SK-N-DZ (cell line): ENCODE measurements at places on chromosomes 16 and 17.
A peak's percentile ranks its signal among the peaks of the same experiment; 100 is the strongest.

DNA sequence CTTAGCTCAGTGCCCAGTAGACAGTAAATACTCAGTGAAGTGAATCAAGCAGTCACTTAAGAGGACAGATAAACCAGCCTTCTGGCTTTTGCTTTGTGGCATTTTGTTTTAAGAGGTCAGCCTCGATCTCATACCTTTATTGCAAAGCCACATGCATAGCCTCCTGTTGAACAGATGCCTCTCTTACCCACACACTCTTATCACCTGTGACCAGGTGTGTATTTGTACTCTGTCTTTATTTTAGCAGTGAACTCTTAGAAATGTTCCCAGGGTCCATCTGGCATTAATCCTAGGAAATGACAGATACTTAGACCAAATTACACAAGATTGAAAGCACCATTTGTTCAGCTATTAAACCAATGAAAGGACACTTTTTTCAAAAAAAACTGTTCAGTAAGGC lies 1426.5 kb downstream of the CDH11 start:
- no peak for DNase-seq

- no peak for DNase-seq
Observed at GRCh38 chr16:69064764-69065313, 40.6 kb upstream of the HAS3 start.

DNA sequence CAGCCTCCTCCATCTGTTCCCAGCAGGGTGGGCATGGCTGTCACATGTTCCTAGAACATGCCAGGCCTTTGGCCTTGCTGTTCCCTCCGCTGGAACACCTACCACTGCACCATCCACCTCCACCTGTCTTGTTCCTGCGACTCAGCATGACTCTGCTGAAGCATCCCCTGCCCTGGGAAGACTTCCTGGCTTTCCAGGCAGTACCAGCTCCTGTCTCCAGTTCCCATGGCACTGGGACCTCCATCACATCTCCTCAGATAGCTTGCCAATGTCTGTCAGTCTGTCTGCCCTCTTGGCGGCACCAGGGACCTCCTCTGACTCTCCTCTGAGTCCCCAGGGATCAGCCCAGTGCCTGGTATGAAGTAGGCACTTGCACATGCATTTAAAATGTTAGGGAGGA lies 15.7 kb downstream of the PDP2 start:
- no peak for DNase-seq

DNA sequence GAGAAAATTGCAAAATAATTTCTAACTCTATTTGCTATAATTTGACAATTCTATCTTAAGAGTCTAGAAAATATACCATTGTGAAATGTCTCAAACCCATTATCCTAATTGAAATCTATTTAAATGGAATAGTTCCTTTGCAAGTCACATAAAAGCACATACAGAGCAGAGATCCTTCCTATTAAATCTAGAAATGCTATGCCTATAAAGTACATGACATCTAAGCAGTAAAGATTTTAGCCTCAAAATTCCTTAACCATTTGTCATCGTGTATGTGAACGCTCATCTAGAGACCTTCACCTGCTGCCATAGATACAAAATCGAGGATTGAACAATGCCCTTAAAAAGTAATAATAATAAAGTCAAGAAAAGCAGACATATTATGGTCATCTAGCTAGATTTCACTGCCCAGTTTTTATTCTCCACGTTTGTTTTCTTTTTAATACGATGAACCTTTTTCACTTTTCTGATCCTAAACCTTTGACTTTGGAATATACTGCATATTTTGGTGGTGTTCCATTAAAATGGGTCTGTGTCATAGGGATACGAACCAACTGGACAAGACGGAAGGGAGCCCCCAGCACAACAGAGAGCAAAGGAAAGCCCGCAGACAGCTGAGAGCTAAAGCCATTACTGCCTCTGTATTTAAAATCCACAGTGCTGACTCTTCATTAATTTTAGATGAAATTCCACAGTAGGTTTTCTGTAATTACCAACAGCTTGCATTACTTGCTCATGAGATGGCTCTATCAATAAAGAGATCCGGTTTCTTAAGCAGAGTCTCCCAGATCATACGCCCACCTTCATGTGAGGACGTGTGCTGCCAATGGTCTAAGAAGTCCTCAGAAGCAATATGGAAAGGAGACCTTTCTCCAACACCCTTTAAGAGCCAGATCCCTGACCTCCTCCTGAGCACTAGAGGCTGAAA lies 17.6 kb downstream of the TEX2 start:
- no peak for DNase-seq

DNA sequence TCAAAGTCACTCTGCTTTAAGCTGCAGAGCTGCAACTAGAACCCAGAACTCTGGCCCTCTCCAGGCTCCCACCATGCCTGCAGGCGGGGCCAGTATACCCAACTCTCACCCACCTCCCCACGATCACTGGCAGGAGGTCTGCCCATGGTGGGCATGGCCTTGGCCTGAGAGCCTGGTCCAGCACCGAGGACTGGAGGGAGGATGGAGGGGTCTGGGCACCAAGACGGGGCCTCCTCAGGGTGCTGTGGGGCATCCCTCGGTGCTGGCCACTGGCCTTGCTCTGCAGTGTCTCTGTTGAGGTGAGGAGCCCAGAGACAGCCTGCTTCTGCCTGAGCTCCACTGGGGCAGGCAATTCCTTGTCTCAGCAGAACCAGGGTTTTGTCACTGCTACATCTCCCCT lies 1.5 kb upstream of the KRT16 start:
- DNase-seq: no peak

GRCh38 chr16:87271256-87271655 lies 45.9 kb downstream of the C16orf95 start:
- DNase-seq: no peak

DNA sequence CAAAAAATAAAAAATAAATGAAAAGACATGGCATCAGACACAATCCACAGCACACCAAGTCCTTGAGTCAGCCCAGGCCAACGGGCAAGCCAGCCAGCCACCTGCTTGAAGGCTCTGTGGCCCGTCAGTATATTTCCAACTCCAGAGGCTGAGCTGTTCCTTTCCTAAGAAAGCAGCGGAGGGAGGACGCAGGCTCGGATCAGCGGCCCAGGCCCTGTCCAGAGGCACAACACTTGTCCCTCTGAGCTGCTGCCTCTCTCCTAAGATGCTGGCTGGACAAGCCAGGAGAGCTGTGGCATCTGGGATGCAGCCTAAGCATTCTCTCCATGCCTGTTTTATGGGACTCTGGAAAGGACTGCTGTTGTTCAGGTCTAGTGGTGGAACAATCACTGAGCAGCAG lies 14.8 kb upstream of the NLRC3 start:
- no peak for DNase-seq

GRCh38 chr16:53643474-53643873 lies 60.2 kb downstream of the RPGRIP1L start:
- DNase-seq: no peak

DNA sequence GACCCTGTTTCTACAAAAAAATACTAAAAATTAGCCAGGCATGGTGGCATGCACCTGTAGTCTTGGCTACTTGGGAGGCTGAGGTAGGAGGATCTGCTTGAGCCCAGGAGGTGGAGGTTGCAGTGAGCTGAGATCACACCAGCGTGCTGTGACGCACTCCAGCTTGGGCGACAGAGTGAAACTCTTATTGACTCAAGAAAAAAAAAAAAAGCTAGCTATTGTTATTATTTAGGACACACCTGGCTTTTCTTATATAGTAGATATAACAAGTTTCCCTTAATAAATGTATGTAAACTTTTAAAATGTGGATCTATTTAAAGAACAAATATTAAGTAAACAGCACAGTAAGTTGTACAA lies 1.8 kb downstream of the RABEP2 start:
- DNase-seq: no peak

- DNase-seq: no peak
Observed at GRCh38 chr17:41975099-41976083, 8.8 kb downstream of the CNP start.

DNA sequence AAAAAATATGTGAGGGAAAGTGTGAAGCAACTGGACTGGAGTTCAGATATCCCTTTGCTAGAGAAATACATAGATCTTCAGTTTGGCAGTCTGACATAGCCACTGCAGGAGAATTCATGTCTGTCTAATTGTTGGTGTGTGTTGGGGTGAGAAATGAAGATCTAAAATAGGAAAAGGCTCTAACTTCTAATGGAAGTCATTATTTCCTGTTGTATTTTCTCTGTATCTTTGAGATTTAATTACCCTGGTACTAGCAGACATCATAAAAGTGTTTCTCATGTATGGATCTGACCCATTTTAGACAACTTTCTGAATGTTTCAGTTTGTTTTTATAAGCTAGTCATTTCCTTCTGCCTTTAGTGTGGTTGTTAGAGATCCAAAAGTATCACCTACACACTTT lies 128.3 kb downstream of the NLK start:
- no peak for DNase-seq

GRCh38 chr17:55668312-55668920 lies 54.2 kb downstream of the TMEM100 start:
- DNase-seq: no peak

DNA sequence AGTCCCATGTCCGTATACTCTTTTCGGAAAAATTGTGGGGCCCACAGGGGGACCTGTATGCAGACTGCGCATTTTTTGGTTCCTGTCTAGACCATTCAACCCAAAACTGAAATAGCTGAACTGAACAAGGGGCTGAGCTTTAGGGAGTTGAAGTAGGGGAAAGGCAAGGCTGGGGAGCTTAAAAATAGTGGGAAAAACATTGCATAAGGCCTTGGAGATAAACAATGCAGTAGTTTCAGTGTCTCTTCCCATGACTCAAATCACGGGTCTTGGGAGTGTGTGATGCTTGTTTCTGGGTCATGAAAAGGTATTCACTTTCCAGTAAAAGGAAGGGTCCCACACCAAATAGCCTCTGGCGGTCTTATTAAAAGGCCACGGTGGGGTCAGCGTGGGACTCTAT lies 402.8 kb upstream of the SALL1 start:
- no peak for DNase-seq

GRCh38 chr16:65749506-65749905 lies 617.0 kb upstream of the CDH5 start:
- DNase-seq: no peak

GRCh38 chr16:72853575-72854266 lies 194.2 kb downstream of the ZFHX3 start:
- DNase-seq: no peak

- no peak for DNase-seq
Observed at GRCh38 chr17:49439673-49440571, 25.2 kb upstream of the PHB1 start.

DNA sequence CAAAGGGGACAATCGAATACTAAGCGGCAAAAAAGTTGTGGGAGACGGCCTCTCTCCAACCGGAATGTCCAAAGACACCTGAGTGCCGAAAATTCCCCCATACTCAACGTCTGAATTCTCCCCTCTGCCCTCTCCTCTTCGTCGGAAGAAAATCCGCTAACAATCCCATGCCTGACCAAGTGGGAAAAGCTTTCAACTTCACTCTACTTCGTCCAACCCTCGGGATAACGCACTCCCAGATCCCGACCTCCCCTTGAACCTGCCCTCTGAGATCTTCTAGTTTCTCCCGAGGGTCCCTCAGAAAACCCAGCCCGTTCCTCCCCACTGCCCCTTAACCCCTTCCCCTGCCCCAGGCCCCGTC lies 961 bp downstream of the AMFR start:
- DNase-seq: peak; percentile 25

DNA sequence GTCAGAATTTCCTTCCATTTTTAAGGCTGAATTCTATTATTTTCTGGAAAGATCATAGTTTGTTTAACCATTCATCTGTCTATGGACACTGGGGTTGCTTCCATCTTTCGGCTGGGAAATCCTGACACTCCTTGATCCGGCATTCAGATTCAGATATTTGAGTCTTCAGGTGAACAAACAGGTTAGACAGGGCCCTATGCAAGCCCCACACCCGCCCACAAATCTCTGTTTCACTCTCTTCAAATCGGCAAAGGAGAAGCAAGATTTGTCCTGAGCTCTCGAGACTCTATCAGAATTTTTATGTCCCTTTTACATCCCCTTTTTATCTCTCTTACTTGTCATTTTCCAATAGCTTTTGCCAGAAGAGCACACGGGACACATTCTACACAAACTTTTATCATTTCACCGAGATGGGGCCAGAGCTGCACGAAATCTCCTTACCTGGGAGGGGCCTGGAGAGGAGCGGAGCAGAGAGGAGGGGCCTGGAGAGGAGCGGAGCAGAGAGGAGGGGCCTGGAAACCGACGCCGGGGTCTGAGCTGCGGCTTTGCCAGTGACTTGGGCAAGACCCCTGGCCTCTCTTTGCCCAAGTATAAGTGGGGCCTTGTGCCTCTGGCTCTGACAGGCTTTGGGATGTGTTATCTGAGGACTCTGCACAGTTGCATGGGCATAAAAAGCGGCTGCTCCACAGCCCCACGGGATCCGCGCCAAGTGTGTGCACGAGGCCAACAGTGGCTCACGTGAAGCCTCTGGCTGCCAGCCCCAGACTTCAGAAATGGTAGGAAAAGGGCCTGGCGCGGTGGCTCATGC lies 54.3 kb upstream of the RBFOX3 start:
- DNase-seq: no peak

GRCh38 chr16:12329246-12329995 lies 352.9 kb downstream of the SNX29 start:
- DNase-seq: no peak

DNA sequence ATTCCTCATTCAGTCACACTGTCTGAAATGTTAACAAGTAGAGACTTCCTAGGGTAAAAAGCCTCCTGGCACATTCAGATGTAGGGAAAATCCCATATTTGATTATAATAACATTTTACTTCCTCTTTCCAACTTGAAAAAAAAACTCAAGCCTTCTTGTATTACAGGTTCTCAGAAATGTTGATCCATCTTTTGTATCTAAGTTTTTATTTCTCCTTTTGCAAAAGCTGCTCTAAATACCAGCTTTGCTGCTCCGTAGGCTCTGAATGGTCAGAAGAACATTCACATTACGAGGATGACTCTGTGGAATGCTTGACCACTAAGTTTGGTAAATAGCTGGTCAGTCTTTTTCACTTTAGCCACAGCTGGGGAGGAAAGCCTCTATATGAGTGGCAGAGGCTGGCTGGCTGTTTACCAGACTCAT lies 13.2 kb upstream of the HEATR6 start:
- DNase-seq: no peak

DNA sequence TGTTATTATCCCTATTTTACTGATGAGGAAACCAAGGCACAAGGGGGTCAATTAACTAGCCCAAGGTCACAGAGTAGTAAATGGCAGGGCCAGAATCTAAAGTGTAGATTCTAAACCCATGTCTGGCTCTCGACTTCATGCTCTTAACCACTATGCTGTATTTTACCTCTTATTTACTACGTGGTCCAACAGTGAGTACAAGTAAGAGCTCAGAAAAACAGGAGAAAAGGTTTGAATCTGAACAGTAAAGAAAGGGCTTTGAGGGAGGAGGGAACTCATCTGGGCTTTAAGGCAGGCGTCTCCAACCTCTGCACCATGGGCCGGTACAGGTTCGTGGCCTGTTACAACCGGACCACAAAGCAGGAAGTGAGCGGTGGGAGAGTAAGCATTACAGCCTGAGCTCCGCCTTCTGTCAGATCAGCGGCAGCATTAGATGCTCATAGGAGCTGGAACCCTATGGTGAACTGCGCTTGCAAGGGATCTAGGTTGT lies 62.9 kb downstream of the SMURF2 start:
- no peak for DNase-seq

DNA sequence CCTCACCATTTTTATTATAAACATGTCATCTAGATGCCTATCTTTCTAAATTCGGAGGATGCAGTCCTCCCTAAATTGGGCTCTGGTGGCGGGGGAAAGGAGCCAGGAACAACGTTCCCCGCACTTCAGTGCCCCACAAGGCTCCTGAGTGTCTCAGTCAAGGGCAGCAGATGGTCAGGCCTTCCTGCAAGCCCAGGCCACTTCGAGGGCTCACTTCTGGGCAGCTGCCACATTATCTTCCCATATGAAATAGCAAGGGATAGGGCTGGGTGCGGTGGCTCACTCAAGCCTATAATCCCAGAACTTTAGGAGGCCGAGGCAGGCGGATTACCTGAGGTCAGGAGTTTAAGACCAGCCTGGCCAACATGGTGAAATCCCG lies 32.3 kb downstream of the FBXO31 start:
- no peak for DNase-seq
